ENCODE measurements at places on chromosomes 5 and 9. TPM values are rescaled to one million over a fixed set of nuclear protein-coding genes. Genes with fewer than 3 reads are reported as not detected.

GARIN3 gene
- total RNA-seq = not detected

MAN2A1 gene
- total RNA-seq = 44.1 TPM

BTNL8 gene
- not detected for total RNA-seq

ARRDC1 gene
- 125 TPM for total RNA-seq

LMBRD2 gene
- total RNA-seq = 7.9 TPM

SCGB3A2 gene
- not detected for total RNA-seq

PCDHGA4 gene
- 0.26 TPM for total RNA-seq

GRIA1 gene
- not detected for total RNA-seq

ANKRD55 gene
- not detected for total RNA-seq

ITGA1 gene
- 5.3 TPM for total RNA-seq

KLHL3 gene
- total RNA-seq = 0.27 TPM

HSD17B3 gene
- total RNA-seq = 0.74 TPM

SHOC1 gene
- total RNA-seq = 0.09 TPM

PCDHB3 gene
- total RNA-seq = 0.42 TPM

GPR150 gene
- total RNA-seq = not detected
